ENCODE measurements at places on chromosomes 5 and 9.

DNA sequence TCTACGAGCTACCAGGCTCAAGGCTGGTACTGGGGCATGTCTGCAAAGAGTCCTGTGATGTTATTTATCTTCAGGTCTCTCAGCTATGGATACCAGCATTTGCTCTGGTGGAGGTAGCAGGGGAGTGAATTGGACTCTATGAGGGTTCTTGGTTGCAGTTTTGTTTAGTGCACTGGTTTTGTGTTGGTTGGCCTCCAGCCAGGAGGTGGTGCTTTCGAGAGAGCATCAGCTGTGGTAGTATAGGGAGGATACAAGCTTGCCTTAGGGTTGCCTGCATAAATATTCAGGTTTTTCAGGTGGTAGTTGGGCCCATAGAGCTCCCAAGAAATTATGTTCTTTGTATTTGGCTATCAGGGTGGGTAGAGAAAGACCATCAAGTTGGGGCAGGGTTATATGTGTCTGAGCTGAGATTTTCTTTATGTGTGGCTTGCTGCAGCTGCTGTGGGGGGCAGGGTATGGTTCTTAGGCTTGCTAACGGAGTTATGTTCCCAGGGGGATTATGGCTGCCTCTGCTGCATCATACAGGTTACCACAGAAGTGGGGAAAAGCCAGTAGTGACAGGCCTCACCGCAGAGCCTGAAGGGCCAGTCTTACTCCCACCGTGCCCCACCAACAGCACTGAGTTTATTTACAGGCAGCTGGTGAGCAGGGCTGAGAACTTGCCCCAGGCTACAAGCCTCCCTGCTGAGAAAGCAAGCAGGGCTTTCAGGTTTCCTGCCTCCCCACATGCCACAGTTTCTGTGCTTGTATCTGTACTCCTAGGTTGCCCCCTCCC is 9.7 kb upstream of the RIOK2 start:
- no peak for DNase-seq

DNA sequence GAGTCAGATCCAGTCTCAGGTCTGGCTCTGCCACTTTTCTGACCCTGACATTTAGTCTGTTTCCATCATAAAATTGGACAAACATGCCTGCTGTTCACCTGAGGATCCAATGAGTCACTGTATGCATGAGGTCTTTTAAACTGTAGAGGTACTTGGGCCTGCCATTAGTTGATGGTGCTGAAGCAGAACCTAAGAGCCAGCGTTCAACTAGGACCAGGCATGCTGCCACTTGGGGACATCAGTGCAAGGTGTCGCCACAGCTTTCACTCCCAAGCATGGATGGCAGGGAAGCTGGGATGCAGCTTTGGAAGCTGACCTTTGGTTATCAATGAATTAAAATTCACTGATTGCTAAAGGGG is 37.1 kb downstream of the NEUROG1 start:
- no peak for DNase-seq

GRCh38 chr9:135299239-135299590 is 180.4 kb upstream of the PPP1R26 start:
- no peak for DNase-seq

DNA sequence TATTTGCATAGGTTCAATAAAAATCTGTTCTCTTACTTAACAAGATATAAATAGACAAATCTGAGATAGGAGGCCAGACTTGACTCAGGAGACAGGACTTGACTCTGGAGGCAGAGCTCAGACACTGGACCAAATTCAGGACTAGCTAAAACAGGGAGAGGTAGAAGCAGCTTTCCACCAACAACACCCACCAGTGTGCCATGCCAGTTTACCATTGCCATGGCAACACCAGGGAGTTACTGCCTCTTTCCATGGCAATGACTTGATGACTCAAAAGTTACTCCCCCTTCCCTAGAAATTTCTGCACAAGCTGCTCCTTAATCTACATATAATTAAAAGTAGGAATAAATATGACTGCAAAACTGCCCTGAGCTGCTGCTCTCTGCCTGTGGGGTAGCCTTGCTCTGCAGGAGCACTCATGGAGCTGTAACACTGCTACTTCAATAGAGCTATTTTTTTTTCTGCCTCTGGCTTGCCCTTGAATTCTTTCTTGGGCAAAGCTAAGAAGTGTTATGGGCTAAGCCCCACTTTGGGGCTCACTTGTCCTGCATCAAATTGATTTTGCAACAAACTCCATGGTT is 473.0 kb downstream of the PLK2 start:
- no peak for DNase-seq

GRCh38 chr9:115551396-115551795 is 433.4 kb upstream of the TNC start:
- DNase-seq: no peak

DNA sequence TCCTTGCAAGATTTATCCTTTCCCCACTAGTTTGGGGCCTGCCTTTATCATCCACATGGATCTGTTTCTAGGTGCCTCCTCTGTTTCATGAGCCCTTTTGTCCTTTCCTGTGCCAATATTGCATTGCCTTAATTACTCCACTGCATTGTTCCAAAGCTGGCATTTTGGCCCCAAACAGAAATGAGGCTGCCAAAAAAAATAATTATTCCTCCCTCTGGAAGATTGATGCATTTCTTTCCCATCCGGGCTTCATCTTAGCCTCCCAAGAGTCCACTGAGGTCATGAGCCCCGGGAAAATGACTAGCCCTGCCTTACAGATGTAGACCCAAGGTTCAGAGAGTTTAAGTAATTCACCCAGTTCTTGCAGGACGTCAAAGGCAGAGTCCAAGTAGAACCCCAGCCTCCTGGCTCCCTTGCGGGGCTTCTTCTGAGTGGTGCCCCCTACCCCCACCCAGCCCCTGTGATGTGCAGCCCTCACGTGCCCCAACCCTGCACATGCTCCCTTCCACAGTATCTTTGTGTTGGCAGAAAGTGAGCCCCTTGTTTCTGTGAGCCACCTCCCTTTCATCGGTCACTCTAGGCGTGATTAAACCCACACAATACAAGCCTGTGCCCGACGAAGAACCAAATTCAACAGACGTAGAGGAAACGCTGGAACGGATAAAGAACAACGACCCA is 62.1 kb downstream of the TMOD1 start:
- DNase-seq: no peak

DNA sequence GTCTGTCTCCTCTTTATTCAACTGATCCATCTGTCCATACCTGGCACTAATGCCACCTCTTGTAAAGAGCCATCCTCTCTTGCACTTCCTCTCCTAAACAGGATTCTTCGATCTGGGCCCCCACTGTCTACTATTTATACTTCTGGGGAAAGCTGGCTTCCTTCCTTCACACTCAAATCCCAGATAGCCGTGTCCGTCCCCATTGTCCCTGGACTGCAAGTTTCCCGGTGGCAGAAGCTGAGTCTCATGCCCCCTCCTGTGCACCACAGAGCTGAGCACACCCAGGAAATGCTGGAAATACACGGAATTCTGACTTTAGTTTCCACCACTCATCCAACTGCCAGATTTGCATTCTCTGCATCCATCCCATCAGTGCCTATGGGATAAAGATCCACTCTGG is 84.0 kb downstream of the MARCHF11 start:
- DNase-seq: no peak

DNA sequence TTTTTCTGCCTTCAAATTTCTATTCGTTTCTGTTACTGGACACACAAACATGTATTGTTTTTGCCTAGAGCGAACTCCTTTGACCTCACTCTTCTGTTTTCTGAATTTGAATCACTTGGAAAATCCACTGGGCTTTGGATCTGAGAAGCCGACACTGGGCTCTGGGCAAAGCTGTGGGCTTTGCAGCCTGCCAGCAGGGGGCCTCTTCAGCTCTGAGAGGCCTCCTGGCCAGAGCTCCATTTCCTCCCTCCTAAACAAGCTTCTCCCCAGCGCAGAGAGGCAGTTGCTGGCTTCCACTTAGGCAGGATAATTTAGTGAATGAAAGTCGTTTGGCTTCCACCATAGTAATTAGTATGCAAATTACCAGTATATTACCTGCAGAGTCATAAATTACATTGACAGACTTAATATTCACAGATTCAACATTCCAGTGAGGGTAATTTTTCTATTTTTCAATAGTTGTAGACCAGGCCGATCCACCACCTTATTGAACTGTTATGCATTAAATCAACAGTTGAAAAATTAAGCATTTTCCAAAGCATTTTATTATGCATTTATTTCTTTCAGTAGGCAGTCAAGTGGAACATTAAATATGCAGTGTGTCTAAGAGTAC is 104.0 kb upstream of the ZNF366 start:
- DNase-seq: peak; percentile 49

- peak; percentile 37 for DNase-seq
Measured at GRCh38 chr9:128894764-128895163, 12.8 kb downstream of the LRRC8A start.

GRCh38 chr9:112869041-112869529 is 21.6 kb downstream of the SLC46A2 start:
- no peak for DNase-seq

DNA sequence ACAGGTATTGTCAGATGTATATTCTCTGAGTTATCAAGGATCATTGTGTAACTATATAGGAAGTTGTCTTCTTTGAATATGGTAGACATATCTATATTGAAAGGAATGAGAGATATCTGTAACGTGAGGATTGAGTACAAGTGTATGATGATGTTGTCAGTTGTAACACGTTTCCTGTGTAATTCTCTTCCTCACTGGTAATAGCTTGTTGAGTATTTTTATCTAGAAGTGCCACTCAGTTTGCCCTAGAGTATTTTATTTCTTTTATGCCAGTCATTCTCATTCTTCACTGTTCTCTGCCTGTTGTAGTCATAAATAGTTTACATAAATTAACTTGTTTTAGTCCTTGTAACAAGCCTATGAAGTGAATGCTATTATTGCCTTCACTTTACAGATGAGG is 172.1 kb downstream of the BAAT start:
- no peak for DNase-seq

DNA sequence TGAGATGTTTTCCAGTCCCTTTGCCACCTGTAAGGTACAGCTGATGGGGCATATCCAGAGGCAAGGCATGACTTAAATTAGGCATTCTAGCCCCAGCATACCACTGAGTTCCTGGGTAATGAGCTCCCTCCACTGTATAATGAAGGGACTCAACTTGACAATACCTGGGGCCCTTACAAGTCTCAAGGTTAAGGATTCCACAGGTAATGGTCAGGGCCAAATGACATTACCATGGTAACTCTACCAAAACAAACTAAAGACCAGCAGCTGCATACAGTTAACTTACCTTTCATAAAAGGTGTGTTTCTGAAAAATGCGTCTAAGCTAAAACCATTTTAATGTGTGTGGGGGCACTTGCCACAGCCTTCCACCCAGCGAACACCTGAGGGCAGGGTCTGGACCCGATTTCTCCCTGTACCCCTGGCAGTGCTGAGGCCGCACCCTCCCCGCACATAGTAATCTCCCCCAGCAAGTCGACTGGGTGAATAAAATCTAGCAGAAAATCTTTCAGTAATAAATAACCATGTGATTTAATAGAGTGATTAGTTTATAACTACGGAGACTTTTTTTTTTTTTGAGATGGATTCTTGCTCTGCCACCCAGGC is 24.2 kb downstream of the CCDC69 start:
- no peak for DNase-seq

DNA sequence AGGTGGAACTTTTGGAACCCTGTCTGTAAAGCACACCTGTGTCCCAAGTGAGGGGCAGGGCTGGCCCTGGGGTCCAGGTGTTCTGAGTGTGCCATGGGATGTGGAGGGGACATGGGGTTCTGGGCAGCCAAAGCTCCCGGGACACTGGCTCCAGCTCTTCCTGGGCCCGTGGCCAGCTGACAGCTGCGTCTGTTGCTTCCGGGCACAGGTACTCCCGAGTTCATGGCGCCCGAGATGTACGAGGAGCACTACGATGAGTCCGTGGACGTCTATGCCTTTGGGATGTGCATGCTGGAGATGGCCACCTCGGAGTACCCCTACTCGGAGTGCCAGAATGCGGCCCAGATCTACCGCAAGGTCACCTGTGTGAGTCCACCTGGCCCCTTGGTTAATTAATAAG is 50.7 kb downstream of the WNK2 start:
- no peak for DNase-seq

DNA sequence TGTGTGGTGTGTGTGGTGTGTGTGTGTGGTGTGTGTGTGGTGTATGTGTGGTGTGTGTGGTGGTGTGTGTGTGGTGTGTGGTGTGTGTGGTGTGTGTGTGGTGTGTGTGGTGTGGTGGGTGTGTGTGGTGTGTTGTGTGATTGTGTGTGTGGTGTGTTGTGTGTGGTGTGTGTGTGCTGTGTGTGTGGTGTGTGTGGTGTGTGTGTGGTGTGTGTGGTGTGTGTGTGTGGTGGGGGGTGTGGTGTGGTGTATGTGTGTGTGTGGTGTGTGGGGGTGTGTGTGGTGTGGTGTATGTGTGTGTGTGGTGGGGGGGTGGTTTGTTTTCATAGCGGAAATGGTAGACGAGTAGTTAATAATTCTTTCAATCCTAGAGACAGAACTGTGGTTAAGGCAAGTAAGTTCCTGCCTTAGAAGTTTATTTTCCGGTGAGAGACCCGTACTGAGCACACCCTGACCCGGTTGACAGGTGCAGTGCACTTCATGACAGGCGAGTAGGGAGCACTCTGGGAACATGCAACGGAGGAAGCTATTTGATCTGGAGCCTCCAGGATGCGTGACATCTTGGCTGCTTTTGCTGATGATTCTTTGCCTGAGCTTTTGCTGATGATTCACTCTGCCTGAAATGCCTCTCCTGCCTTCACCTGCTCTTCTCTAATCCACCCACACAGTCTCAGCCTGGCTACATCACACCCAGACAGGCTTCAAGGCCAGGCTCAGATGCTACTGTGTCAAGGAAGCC is 21.7 kb upstream of the FAT2 start:
- peak; percentile 74 for DNase-seq

GRCh38 chr9:127170652-127171051 is 48.2 kb upstream of the ANGPTL2 start:
- DNase-seq: no peak

DNA sequence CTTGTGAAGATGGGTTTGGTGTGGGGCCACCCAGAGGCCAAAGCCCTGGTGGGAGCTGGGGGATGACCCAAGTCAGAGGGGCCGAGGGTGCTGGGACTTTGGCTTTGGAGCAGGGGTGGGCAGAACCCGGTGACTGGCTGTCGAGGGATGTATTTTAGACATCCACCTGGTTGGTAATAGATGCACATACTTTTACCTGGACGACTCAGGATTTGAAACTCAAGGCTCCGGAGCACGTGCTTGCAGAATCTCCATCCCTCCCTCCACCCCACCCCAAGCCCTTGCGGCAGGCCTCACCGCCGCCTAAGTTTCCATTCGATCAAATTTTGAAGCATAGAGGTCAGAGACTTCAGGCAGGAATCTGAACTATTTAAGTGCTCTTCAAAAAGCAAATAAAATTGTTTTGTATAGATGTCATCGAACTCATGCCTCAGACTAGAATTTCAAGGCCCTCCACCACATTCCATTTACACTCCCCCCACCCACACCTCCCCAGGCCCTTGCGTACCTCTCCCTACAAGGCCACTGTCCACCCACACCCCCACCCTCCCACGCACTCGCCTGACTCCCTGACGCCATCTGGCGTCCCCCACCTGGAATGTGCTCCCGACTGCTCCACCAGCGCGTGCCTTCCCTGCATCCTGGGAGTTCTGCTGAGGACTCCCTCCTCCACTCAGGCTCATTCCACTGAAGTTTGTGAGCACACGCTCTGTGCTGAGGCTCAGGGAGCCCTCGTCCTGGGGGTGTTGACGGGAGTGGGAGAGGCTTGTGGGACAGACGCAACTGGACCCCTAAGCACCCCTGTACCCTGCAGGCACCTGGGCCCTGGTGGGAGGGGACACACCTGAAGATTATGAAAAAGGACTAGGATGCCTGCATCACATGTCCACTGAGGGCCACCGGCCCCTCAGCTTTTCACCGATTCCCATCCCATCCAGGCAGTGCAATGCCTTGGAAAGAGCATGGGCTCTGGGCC is 56.4 kb upstream of the RPL26L1 start:
- peak; percentile 17 for DNase-seq
